CD8-positive, alpha-beta T cell (primary cell): ENCODE measurements at places on chromosomes 4 and X. TPM values are rescaled to one million over a fixed set of nuclear protein-coding genes. Genes with fewer than 3 reads are reported as not detected.

- no peak for DNase-seq
These were observed 150.5 kb upstream of the RXFP1 start for GRCh38 chr4:158371158-158371557.

The LAMP2 gene
- 12.7 TPM for total RNA-seq

GRCh38 chrX:72604705-72605104 is 32.1 kb upstream of the HDAC8 start:
- no peak for DNase-seq

DNA sequence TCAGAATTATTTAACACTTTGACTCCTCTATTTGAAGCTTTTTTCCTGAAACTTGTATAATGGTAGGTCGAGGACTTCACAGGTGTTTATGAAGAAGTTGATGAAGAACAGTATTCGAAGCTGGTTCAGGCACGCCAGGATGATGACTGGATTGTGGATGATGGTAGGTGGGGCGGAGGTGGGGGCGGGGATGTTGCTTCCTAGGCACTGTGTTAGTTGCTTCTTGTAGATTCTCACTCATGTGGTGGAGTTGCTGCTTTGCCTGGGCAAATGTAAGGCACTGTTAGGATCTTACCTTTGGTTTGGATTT is 9.4 kb downstream of the POLA1 start:
- no peak for DNase-seq

GRCh38 chrX:747176-747575 is 116.6 kb downstream of the SHOX start:
- DNase-seq: no peak

DNA sequence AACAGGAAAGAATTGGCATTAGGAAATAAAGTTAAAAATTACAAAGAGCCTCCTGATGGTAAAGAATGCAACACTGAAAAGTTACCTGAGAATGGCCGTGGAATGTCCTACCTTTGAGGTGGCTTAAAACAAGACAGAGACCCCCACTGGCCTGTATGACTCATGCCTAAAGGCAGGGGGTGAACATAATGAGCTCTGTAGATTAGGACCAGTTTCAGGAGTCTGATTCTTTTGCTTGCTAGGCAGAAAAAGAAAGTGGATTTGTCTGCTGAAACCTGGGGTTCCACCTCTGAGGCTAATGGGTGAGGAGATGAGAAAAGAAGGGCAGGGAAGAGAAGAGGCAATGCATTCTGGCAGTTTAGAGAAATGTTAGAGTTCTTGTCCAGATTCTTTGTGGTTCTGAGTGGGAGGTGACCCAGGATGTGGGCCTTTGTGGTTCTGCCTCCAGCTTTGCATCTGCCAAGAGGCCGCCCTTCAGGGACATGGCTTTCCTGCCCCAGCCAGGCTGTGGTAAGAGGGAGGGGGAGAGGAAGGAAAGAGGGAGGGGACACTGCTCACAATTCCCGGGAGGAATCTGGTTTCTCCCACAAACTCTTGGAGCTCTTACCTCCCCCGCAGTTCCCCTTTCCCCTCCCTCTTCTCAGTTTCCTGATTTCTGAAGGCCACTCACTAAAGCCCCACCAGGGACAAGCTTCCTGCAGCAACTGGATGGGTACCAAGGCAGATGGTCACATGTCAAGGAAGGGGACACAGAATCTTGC is 109.6 kb downstream of the EFNB1 start:
- no peak for DNase-seq

The HPGDS gene
- not detected for total RNA-seq

DNA sequence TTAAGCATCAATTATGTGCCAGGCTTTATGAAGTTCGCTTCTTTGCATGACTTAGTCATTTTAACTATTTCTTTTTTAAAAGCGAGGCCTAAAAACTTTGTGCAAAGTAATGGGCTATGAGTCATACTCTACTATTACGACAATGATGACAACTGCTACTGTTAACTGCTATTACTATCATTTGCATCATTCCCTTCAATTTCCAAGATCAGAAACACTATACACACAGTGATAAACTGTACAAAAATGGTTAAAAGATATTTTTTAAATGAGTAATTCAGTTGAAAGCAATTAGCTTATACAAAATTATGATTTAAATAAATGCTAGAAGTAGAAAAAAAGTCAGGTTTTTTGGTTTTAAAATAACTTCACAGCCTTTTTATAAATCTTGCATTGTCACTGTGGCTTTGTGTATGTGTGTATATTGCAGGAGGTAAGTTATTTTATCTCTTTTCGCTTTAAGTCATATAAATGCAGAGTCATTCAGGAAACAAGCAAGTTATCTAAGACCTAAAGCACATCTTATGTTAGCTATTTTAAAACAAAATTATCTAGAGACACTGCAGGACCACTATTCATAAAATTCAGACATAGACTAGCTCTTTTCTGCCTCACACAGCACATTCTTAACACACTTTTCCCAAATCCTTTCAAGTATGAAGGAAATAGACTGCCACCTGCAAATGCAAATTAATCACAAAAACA is 18.5 kb upstream of the CXCL3 start:
- DNase-seq: no peak

DNA sequence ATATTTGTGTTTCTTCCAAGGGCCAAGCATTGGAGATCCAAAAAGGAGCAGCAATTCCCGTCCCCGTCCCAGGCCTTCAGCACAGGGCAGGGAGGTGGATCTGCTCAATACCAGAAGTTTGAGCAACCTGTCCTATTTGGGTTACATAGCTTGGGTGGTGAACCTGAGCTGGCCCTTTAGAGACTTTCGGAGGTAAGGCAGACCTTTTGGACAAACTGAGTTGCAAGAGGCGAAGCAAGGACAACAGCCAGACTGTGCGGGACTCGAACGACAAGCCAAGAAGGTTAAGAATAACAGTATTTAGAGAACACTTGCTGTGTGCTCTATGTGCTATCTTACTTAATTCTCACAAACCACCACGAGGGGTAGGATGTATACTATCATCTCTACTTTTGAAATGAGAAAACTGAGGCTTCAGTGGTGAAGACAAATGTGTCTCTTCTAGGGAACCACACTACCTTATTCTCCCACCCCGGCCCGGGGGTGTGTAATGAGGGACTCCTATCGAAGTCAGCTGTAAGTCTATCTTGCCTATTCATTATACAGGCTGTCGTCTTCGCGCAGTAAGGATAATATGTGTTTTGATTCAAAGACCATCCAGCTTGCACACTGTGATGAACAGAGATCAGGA is 1.3 kb downstream of the NOP14 start:
- peak; percentile 66 for DNase-seq

DNA sequence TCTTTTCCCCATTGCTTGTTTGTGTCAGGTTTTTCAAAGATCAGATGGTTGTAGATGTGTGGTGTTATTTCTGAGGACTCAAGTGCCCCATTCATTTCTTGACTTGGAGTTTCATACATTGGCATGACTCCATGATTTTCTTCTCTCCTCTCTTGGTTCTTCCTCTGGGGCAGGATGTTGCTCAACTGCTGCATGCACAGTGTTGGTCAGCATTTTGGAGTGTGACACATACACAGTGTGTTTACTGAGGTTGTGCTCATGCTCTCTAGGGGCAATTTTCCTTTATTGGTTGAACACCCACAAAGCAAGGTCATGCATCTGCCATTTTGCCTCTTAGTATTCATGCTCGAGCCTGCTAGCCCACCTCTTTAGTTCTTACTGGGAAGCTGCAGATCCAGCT is 1993.8 kb downstream of the ARAP2 start:
- DNase-seq: no peak

The PCDH7 gene
- total RNA-seq: not detected

GRCh38 chrX:150863191-150863590 is 35.3 kb downstream of the CD99L2 start:
- DNase-seq: no peak

DNA sequence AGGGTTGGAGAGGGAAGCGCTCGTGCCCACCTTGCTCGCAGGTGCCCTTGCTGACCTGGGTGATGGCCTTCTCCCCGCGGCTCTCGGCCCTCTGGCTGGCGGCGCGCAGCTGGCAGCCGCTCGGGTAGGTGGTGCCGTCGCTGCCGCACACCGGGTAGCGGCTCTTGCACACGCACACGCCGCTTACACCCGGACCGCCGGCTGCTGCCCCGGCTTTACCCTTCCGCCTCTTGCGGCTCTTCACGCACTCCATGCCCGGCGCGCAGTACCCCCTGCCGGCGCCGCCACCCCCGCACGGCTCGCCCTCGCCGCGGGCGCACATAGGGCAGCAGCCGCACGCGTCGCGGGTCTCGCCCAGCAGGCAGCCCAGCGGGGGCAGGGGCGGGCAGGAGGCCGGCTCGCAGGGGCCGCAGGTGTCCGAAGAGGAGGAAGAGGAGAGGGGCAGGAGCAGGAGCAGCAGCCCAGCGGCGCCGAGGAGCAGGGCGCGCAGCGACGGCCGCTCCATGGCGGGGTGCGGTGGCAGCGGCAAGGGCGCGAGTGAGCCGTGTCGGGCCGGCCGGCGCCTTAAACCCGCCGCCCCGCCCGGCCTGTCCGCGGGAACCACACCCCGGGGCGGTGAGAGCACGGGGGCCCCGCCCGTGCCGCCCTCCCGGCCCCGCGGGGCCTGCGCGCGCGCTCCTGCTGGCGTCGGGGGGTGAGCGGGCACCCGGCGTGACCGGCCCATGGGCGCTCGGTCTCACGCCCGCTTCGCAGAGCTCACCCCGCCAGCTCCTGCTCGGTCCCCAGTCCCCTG is at the start of gene IGFBP7:
TSS of gene IGFBP7 (minus strand) at position 539 of the 793 bp plus-strand sequence. CDS start at position 505, 34 bp downstream.
- no peak for DNase-seq

DNA sequence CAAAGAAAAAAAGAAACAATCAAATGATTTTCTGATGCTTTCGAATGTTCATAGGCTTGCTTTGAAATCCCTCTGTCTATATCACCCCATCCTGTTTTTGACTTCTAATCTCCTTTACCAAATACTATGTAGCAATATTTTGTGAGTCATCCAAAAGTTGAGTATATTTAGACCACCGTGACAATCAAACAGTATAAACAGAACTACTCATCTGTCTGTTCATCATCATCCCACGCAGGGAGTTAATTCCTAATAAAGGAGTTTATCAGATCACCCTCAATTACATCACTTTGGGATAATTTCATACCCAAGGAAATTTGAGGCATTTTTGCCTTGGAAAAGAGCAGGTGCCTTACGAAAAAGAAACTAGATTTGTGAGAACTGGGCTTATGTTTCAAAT is 212.9 kb downstream of the CBR4 start:
- DNase-seq: no peak
